ENCODE measurements at places on chromosomes 1 and 21. TPM values are rescaled to one million over a fixed set of nuclear protein-coding genes. Genes with fewer than 3 reads are reported as not detected.
A peak's percentile ranks its signal among the peaks of the same experiment; 100 is the strongest.

Gene CD247
- 331 TPM for total RNA-seq

- DNase-seq = no peak
Measured at GRCh38 chr1:37825506-37825905, 17.5 kb upstream of the YRDC start.

GRCh38 chr1:80893115-80893514 is 907.6 kb upstream of the ADGRL2 start:
- DNase-seq = no peak

Gene MAP10
- 0.89 TPM for total RNA-seq

- DNase-seq = peak; percentile 78
Measured at GRCh38 chr1:226679853-226680516, 59.1 kb downstream of the ITPKB start.

- DNase-seq = no peak
Measured at GRCh38 chr1:31224068-31224467, 15.6 kb downstream of the NKAIN1 start.

GRCh38 chr1:242140836-242141235 is 141.9 kb upstream of the MAP1LC3C start:
- no peak for DNase-seq

Gene GJA9
- not detected for total RNA-seq

- DNase-seq = no peak
Measured at GRCh38 chr1:40383095-40383487, 9.6 kb downstream of the SMAP2 start.

- no peak for DNase-seq
Measured at GRCh38 chr1:86436041-86436440, 12.1 kb downstream of the CLCA2 start.

GRCh38 chr1:12420171-12420570 is 190.3 kb downstream of the VPS13D start:
- no peak for DNase-seq

GRCh38 chr1:32988665-32989064 is 24.1 kb upstream of the RNF19B start:
- no peak for DNase-seq

Gene BACE2
- 1.1 TPM for total RNA-seq

DNA sequence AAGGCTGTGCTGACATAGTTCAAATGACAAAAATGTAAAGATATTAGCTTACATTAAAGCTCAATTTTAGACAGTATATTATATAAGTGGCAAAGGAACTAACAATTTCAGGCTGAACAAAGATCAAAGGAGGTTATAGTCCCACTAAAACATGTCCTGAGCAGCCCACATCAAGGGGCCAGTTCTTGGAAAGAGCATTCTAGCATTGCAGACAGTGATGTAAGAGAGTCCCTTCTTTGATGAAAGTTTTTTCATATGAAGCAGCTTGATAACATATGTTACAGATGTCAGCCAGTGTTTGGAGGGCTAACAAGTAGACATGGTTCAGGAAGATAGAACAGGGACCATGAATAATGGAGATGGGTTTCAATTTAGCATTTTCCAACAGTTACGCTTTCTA is 301.7 kb downstream of the NTNG1 start:
- no peak for DNase-seq

Gene OR2L2
- total RNA-seq = not detected

GRCh38 chr1:207867136-207868109 is 43.5 kb downstream of the CD34 start:
- DNase-seq = no peak

DNA sequence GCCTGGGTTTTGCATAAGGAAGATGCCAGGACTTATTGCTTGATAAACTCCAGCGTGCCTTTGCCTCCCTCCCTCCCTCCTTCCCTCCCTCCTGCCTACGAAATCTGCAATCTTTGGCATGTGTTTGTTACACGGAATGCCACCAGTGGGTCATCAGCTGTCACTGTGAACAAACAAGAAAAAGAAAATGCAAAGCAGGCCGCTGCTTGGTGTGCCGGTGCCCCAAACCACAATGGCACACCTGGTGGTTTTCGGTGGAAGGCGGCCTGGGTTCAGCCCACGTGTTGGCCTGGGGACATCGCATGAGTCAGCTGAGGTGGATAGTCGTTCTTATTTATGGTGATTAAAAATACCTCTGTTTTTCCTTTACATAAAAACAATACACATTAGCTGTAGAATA is 16.3 kb upstream of the IFNLR1 start:
- no peak for DNase-seq

Gene RNF187
- 35.8 TPM for total RNA-seq

DNA sequence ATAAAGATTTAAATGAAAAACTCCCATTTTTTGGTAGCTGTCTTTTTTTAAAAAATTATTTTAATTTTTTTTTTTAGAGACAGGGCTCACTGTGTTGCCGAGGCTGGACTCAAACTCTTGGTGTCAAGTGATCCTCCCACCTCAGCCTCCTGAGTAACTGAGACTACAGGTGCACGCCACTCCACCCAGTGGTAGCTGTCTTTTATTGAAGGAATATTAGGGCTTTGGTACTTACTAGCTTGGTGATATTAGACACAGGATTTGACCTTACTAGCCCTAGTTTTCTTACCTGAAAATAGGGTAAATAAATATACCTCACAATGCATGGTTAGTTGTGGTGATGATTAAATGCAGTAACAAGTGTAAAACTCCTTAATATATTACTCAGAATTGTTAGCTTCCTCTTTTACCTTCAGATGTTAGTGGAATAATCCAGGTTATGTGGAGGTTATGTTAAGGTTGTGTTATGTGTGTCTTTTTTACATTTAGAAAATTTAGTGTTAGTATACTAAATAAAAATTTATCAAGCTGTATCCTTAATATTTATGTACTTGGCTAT is 66.8 kb downstream of the PHACTR4 start:
- DNase-seq = no peak

Gene TPTE
- not detected for total RNA-seq

DNA sequence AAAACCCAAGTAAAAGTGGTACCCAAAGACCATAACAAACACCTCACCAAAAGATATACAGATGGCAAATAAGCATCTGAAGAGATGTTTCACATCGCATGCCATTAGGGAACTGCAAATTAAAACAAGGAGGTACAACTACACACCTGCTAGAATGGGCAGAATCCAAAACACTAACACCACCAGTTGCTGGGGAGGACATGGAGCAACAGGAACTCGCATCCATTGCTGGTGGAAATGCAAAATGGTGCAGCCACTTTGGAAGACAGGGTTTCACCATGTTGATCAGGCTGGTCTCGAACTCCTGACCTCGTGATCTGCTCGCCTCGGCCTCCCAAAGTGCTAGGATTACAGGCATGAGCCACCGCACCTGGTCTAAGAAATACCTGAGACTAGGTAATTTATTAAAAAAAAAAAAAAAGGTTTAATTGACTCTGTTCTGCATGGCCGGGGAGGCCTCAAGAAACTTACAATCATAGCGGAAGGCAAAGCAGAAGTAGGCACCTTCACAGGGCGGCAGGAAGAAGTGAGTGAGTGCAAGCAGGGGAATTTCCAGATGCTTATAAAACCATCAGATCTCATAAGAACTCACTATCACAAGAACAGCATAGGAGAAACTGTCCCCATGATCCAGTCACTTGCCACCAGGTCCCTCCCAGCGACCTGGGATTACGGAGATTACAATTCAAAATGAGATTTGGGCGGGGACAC is 30.2 kb upstream of the PRSS38 start:
- no peak for DNase-seq

- DNase-seq = no peak
Measured at GRCh38 chr1:28853093-28853742, 41.2 kb downstream of the OPRD1 start.

Gene FMO5
- total RNA-seq = 1.3 TPM

DNA sequence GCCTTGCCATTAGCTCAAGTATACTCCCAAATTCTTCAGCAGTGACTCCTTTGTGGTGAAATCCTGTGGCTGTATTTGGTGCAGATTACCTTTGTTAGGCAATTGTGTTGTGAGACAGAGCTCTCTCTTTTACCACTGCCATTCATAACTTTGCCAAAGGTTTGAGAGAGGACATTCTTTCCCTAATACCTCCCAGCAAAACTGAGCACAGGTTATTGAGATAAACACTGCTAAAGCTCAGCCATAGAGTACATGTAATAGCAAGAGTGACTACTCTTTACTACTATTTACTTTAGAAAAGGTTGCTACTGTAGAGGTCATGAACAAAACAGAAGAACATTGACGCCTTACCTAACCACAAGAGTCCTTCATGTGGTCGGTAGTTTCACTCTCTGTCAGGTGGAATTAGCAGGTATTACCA is 514.0 kb upstream of the ADAMTS5 start:
- DNase-seq = no peak

DNA sequence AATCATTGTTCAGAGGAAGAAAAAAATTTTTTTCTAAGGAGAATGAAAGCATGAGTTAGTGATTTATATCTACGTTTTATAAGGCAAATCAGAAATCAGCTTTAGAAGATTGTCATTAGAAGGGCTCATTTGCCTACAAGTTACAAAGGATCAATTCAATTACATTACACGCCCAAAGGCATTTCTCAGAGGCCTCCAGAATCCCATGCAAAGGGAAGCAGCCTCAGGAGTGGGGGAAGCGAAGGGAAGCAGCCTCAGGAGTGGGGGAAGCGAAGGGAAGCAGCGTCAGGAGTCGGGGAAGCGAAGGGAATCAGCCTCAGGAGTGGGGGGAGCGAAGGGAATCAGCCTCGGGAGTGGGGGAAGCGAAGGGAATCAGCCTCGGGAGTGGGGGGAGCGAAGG is 206.2 kb downstream of the GREM2 start:
- DNase-seq = no peak

Gene LDLRAD1
- not detected for total RNA-seq

- DNase-seq = no peak
Measured at GRCh38 chr1:193846876-193847604, 660.6 kb upstream of the B3GALT2 start.

DNA sequence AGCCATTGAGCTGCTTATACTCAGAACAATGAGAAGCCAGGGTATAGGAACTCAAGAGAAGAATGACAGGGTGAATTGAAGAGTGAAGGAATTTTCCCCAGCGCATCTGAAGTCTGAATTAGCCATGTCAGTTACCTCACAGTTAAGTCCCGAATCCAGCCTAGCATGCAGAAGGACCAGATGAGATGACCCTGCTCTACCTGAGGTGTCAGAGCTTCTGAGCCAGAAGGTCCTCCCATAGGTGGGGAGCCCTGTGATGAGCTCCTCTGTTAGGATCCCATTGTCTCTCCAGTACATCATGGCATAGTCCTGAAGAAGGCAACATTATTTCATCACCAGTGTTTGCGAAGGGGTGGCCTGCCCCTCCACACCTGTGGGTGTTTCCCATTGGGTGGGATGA is 68.2 kb downstream of the OVGP1 start:
- no peak for DNase-seq

DNA sequence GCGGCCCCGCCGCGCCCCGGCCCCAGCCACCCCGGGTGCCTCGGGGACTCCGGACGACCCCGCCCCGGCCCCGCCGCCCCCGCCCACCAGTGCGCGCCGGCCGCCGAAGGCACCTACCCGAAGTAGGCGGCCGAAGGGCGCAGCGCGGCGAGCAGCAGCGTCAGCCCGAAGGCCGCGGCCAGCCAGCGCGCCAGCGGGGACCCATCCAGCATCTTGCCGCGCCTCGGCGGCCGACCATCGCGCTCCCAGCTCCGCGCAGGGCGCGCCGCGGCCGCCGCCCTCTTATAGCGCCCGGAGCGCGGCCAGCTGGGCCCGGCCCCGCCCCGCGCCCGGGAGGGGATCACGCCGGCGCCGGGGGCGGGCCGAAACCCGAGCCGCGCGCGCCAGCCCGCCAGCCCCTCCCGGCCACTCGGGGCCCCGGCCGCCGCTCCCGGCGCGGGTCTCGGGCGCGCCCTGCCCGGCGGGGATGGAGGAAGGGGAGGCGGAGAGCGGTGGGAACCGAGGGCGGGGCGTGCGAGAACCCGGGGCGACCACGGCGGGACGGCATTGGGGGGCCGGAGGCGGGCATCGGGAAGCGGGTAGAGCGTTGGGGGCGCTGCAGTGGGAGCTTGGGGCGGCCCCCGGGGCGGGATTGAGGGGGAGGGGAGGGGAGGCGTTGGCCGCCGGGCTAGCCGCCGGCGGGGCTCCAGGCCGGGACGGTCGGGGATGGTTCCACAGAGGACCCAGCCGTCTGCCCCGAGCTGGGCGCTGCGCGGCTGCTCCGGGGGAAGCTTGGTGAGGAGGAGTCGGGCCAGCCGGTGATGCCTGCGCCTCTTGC is at the start of gene WNT9A:
TSS of gene WNT9A (minus strand) at position 257 of the 817 bp plus-strand sequence. CDS start at position 212, 45 bp downstream.
- DNase-seq = no peak

DNA sequence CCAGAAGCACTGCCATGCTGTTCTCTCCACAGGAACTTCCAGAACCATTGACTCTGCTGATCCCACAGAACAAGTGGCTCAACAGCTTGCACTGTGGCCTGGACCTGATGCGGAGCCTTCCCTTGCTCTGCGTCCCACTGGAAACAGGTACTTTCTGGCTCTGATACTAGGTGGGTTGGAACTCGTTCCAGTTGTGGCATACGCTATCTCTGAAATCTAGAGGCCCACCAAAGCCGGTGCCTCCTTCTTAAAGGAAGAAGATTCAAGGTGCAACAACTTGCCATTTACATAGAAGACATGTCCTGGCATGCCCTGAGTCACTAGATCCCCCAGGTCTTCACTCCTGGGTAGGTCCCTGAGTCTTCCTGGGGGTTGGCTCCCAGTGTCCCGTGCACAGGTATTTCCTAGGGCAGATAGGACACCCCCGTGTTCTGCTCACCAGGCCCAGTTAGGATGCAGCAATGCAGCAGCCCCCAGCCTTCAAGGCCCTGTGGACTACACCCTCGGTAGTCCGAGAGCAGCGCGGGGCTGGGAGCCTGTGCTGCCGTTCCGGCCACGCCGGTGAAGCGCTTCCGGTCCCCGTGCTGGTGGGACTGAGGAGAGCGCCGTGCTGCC is 10.8 kb upstream of the PCBP3 start:
- no peak for DNase-seq

Gene CFAP57
- not detected for total RNA-seq

- no peak for DNase-seq
Measured at GRCh38 chr1:186404454-186405051, 28.9 kb downstream of the ODR4 start.

Gene COL8A2
- not detected for total RNA-seq

DNA sequence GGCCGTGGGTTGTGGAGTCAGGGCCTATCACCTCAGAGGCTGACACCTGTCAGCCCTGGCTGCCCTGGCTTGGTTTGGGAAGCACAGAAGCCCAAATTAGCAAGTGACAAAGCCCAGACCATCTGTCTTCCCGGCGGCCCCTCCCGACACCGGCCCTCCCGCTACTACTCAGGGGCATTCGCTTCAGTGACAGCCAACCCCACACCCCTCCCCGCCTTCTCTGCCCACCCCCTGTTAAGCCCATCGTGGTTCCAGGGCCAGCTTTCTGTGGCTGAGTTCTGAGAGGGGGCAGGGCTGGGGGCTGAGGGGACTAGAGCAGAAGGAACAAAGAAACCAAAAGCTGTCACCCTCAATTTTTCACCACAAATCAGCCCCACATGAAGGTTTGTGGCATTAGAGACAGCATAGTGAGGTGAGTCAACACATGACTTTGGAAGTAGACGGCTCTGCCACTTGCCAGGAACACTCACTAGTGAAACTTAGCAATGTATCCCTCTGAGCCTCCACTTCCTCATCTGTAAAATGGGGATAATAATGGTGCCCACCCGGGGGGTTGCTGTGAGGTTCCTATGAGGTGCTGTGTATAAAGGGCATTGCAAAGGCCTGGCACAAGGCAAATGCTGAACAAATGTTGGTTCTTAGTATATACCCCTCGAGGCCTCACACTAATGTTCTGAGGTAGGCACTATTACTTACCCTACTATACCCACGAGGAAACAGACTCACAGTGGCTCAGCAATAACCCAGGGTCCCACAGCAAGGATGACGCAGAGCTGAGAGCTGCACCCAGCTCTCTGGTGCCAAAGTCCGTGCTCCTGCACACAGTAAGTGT is 5.2 kb upstream of the TNNI1 start:
- DNase-seq = peak; percentile 38

Gene TDRKH
- total RNA-seq = 3.9 TPM
